ENCODE measurements at places on chromosomes 2 and 18. TPM values are rescaled to one million over a fixed set of nuclear protein-coding genes. Genes with fewer than 3 reads are reported as not detected.
A peak's percentile ranks its signal among the peaks of the same experiment; 100 is the strongest.

IL18R1 gene
- 4.1 TPM for total RNA-seq

CD8B2 gene
- not detected for total RNA-seq

RSAD2 gene
- total RNA-seq: 3.8 TPM

PTPN4 gene
- 41.1 TPM for total RNA-seq

IL37 gene
- not detected for total RNA-seq

DNA sequence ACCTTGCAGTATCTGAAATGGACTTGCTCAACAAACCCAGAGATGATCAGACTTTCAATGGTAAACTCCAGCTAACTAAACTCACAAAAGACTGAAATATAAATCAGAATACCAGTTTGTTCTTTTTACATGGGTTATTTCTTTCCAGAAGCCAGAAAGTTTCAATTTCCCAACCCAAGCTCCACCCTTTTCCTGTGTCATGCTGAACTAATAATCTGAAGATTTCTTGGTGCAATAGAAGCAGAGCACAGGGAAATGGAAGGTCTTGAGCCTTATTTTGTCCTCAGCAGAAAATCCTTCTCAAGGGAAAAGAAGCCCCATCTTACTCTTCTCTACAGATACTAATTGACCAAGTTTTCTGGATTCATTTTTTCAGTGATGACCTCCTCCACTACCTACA, 93.3 kb upstream of the PAPOLG start:
- H3K27me3 ChIP-seq: no peaks in the 10 kb centered on the region
- no peak overlapping the region for H3K4me3 ChIP-seq
- no peak overlapping the region for H3K27ac ChIP-seq
- no peaks in the 10 kb centered on the region for H3K4me1 ChIP-seq
- no peak for DNase-seq

- H3K27me3 ChIP-seq: no peaks in the 10 kb centered on the region
- no peak overlapping the region for H3K27ac ChIP-seq
- H3K4me1 ChIP-seq: no peaks in the 10 kb centered on the region
- H3K4me3 ChIP-seq: no peak overlapping the region
Measured at GRCh38 chr2:171244970-171245782, 84.5 kb upstream of the TLK1 start.

GRCh38 chr2:216911886-216912285, 52.0 kb upstream of the TNP1 start:
- H3K27ac ChIP-seq: no peak overlapping the region
- H3K36me3 ChIP-seq: no peaks in the 10 kb centered on the region
- DNase-seq: no peak
- no peaks in the 10 kb centered on the region for H3K27me3 ChIP-seq

- H3K4me3 ChIP-seq: no peak overlapping the region
- no peaks in the 10 kb centered on the region for H3K4me1 ChIP-seq
- H3K36me3 ChIP-seq: no peaks in the 10 kb centered on the region
- no peak for DNase-seq
- no peak overlapping the region for H3K27ac ChIP-seq
Measured at GRCh38 chr18:43077510-43078308, 37.8 kb downstream of the RIT2 start.

GRCh38 chr2:229714080-229714735, at the start of gene DNER:
Gene DNER (minus strand): TSS chr2:229714555. CDS start chr2:229714423, 132 bp downstream.
- H3K27ac ChIP-seq: peak within 1 kb of the TSS; percentile 77
- H3K36me3 ChIP-seq: no peaks in the 10 kb centered on the region
- H3K27me3 ChIP-seq: peaks cover 3% of the 10 kb centered on the region
- no peak within 1 kb of the TSS for H3K4me3 ChIP-seq
- peaks cover 36% of the 10 kb centered on the region for H3K4me1 ChIP-seq

DNA sequence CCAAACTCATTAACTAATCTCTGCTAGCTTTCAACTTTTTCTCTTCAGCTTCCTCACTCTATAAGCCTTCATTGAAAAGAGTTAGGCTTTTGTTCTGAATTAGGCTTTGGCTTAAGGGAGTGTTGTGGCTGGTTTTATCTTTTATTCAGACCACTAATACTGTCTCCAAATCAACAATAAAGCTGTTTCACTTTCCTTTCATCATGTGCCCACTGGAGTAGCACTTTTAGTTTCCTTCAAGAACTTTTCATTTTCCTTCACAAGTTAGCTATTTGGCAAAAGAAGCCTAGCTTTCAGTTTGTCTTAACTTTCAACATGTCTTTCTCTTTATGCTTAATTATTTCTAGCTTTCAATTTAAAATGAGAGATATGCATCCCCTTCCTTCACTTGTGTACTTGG, 271.7 kb upstream of the FSIP2 start:
- H3K36me3 ChIP-seq: no peaks in the 10 kb centered on the region
- no peak overlapping the region for H3K4me3 ChIP-seq
- no peaks in the 10 kb centered on the region for H3K27me3 ChIP-seq
- no peak for DNase-seq

- no peak for DNase-seq
- H3K27me3 ChIP-seq: no peaks in the 10 kb centered on the region
- no peak overlapping the region for H3K4me3 ChIP-seq
Measured at GRCh38 chr2:103448495-103448894, 686.7 kb downstream of the TMEM182 start.

DNA sequence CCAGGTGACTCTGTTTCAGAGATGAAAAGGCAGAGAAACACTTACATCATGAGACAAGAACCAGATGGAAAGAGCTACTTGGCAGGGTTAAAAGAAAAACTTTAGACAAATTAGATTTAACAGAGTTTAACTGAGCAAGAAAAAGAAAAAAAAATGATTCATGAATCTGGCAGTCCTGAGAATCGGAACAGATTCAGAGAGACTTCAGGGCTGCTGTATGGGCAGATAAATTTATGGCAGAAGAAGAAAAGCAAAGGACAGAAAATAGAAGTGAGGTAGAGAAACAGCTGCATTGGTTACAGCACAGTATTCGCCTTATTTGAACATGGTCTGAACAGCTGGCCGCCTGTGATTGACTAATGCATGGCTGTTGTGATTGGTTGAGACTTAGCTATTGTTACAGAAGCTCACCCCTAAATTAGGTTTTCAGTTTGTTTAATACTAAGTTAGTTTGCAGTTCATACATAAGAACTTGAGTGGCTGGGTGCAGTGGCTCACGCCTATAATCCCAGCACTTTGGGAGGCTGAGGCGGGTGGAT, 43.0 kb upstream of the RHOB start:
- no peak overlapping the region for H3K4me3 ChIP-seq
- no peaks in the 10 kb centered on the region for H3K36me3 ChIP-seq

GRCh38 chr2:3595404-3595803, 492 bp downstream of the COLEC11 start:
- peak overlapping the region; percentile 39 for H3K27ac ChIP-seq
- H3K36me3 ChIP-seq: no peaks in the 10 kb centered on the region
- no peaks in the 10 kb centered on the region for H3K4me1 ChIP-seq
- no peak overlapping the region for H3K4me3 ChIP-seq
- H3K27me3 ChIP-seq: no peaks in the 10 kb centered on the region

DNA sequence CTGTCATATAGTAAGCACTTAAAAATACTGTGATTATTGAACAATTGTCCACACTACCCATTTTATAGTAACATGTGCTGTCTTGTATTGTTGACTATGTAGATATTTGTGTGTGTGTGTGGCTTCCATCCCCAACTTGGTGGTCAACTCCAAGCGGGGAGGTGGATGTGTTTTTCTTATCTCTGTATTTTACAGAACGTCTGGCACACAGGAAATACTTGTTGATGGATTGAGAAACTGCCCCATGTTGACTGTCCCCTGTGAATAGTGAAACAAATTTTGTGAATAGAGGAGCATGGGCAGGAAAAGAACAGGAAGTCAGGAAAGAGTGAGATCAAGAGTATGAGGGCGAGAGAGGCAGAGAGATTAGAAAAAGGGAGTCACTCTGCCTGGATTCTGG, 83.6 kb downstream of the CELF4 start:
- DNase-seq: no peak
- no peak overlapping the region for H3K4me3 ChIP-seq
- peaks cover 4% of the 10 kb centered on the region for H3K27me3 ChIP-seq
- no peaks in the 10 kb centered on the region for H3K36me3 ChIP-seq
- H3K4me1 ChIP-seq: no peaks in the 10 kb centered on the region
- no peak overlapping the region for H3K27ac ChIP-seq

DNA sequence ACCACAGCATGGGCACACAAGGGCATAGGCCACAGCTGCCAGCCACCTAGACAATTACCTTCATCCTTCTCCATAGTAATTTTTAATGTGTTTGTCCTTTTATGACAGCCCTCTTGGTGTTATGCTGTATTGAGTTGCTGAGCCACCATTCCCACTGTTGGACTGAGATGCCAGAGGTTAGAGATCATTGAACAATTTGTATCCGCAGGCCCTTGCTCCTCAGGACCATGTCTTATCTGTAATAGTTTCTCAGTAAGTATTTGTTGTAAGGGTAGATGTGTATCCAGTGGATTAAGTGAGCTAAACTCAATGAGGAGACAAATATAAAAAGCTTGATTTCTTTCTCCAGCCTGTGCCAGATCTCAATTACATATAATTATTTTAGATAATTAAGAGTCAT, 832.8 kb upstream of the ID2 start:
- H3K27ac ChIP-seq: no peak overlapping the region
- H3K4me3 ChIP-seq: no peak overlapping the region
- peaks cover 7% of the 10 kb centered on the region for H3K4me1 ChIP-seq
- DNase-seq: no peak

GRCh38 chr2:182049372-182050148, 63.9 kb downstream of the PPP1R1C start:
- DNase-seq: no peak
- H3K27ac ChIP-seq: no peak overlapping the region
- H3K27me3 ChIP-seq: no peaks in the 10 kb centered on the region
- no peaks in the 10 kb centered on the region for H3K4me1 ChIP-seq
- no peaks in the 10 kb centered on the region for H3K36me3 ChIP-seq
- H3K4me3 ChIP-seq: no peak overlapping the region
